ENCODE measurements at places on chromosomes 16 and 17.

DNA sequence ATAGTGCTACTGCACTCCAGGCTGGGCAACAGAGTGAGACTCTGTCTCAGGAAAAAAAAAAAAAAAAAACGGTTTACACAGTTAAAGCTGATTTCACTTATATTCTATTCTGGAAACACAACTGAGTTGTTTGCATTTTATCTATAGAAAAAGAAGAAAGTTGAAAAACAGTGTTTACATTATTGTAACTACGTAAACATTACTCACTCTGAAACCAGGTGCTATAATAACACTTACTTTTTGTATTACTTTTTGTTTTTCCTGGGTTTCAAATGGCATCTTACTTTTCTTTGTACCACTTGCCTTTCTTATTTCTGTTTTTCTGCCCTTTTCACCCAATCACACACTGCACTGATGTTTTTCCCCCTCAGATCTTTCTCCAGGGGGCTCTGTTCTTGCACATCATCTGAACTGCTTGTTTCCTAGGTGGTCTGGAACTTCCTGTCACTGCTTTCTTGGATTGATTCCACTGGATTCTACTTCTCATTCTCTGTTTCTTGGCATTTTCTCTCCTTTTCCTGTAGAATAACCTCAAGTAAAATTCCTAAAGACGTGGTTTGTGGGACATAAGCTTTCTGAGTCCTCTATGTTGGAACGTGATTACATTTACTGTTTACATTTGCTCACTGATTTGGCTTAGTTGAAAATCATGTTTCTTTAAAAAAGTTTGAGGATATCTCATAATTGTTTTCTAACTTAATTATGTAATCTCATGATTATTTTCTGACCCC is 142.1 kb downstream of the HS3ST3B1 start:
- DNase-seq, result no peak

DNA sequence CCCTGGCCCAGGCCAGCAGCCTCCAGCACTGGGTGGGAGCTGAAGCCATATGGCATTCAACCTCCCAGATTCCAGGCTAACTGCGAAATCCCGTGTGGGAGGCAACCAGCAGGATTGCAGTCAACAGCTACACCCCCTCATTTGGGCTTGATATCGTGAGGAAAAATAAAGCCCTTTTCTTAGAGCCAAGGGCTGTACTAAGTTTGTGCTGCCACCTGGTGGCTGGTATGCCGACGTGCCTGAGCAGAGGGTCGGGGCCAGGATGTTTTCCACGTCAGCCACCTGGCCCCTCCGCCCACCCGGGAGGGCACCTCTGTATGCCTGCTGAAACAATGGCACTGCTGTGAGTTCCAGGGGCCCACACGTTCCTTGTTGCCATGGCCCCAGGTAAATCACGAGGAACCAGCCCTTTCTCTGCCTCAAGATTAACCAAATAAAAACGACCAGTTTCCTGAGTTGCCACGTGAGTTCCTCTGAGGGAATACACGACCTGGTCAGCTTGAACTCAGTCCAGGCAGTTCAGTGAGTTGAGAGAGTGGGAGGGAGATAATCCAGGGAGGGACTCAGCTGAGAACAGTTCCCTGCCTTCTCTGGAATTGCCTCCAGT is 9.0 kb downstream of the TMEM98 start:
- DNase-seq, result peak; percentile 73

DNA sequence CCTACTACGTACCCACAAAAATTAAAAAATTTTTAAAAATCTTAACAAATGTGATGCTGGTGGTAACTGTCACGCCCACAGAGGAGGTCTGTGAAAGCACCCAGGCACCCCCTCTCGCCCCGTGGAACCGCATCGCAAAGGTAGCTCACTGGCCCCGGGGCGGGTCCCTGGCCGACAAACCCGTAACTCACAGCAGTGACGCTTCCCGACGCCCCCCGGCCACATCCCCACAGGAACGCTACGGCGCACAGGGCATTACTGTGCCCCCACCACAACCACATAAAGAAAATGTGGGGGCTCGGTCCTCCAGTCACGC is 366 bp downstream of the ANKS3 start:
- DNase-seq, result peak; percentile 23

DNA sequence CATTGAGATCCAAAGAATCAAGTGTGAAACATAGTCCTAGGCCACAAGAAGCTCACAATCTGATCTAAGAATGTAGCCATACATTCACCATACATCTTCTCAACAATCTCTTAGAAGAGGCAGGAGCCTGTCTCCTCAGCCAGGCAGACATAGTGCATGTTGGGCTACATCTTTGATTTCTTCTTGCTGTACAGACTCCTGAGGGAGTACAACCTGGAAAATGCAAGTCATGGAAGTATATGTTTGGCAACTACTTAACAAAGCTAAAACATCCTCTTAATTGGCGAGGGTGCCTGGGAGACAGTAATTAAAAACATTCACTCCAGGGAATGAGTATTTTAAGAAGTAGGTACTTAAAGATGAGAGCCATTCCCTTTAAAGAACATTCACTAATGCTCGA is 79.2 kb upstream of the NOG start:
- no peak for DNase-seq

DNA sequence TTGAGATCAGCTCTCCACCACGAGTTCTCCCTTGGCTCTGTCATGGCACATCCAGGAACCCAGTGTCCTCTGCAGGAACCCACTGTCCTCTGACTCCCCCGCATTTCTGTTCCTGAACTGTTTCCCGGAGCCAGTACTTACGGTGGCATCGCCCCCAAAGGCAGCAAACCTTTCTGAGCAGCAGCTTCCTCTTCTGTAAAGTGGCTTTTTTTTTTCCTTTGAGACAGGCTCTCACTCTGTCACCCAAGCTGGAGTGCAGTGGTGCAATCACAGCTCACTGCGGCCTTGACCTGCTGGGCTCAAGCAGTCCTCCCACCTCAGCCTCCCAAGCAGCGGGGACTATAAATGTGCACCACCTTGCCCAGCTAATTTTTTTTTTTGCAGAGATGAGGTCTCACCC is 32.2 kb downstream of the NAGPA start:
- DNase-seq, result no peak

DNA sequence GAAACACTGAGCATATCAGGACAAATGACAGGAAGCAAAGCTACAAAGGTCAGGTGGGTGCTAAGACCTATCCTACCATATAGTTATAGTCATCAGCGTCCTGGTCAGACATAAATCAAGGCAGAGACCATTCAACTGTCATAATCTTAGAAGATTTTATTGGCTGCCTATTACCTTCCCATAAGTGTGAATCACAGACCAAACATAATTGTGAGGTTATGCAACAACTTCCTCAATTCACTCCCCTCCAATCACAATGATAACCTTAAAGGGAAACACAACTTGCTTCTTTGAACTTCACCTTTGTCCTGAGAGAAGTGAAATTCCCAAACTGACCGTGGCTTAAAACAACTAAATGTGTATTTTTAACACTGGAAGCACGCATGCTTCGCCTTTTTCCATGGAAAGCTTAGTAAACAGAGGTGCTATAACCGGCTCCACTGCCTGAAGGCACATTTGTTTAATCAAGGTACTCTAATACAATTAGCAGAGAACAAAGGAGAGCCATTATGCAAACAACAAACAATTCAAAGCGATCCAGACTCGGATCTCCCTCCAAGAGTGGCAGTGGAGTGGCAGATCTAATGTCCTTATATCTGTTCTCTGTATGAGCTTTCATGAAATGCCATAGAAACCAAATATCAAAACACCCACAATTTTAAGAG is 84.9 kb downstream of the TMEM114 start:
- no peak for DNase-seq

Data from activated CD4-positive, alpha-beta T cell treated with anti-CD3 and anti-CD28 coated beads, Interleukin-2, Interleukin-6, amounts not matched to agents 100 ng/mL and 50 ng/mL, durations not matched to agents 16 hours and 8 hours (primary cell).